Activated T-cell treated with anti-CD3 and anti-CD28 coated beads, Interleukin-2, amount 50 U/mL, for 1 hour (primary cell): ENCODE measurements at places on chromosomes 6 and 20.

DNA sequence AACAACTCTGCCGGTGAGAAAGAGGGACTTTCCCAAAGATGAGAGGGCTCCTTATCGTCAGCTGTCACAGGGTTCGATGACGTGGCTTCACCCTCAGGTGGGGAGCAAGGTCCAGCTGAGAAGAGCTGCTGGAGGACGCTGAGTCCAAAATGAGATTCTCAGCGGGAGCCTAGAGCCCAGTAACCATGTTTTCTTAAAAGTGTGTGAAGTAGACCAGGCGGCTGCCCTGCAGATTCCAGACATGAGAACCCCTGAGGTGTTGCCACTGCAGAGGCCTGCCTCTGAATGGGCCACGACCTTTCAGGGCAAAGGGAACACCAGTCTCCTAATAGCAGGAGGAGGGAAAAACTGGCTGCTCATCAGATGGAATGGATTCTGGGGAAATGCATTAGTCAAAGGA, 375.1 kb downstream of the BTBD9 start:
- no peak for DNase-seq

- DNase-seq, result no peak
Measured at GRCh38 chr6:36805096-36805797, 34.0 kb downstream of the CPNE5 start.

GRCh38 chr20:26243731-26244130, 547.1 kb upstream of the ZNF337 start:
- no peak for DNase-seq

DNA sequence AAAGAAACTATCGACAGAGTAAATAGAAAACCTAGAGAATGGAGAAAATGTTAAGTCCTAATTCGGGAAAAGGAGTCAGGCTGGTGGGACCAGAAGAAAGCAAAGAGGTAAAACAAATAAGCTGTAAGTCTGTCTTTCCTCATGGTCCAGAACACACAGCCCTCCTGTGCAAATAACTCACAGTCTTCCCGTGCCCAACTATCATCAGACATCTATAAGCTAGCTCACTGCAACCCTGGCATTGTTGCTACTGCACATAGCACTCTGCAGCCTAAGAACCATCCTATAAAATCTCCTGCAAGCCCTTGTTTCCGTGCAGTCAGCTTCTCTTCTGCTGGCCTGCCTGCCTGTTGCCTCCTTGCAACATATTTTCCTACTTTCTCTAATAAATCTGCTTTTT, 17.4 kb downstream of the HLA-DRA start:
- DNase-seq, result no peak

GRCh38 chr6:163468738-163469137, 54.2 kb downstream of the QKI start:
- no peak for DNase-seq

DNA sequence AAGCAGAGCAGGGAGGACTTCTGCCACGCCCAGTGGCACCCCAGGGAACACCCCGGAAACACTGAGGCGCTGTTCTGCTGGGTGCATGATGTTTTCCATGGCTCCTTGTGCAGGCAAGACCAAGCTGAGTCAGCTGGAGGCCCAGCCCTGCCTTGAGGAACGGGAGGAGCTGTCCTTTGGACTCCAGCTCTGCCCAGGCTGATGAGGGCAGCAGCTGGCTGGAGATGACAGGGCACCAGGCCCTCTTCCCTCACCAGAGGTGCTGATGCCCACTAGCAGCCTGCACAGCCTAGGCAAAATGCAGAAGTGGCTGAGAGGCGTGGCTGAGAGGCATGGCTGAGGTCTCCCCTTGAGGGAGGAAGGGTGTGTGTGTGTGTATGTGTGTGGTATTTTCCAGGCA, 2.4 kb downstream of the C6orf132 start:
- no peak for DNase-seq

DNA sequence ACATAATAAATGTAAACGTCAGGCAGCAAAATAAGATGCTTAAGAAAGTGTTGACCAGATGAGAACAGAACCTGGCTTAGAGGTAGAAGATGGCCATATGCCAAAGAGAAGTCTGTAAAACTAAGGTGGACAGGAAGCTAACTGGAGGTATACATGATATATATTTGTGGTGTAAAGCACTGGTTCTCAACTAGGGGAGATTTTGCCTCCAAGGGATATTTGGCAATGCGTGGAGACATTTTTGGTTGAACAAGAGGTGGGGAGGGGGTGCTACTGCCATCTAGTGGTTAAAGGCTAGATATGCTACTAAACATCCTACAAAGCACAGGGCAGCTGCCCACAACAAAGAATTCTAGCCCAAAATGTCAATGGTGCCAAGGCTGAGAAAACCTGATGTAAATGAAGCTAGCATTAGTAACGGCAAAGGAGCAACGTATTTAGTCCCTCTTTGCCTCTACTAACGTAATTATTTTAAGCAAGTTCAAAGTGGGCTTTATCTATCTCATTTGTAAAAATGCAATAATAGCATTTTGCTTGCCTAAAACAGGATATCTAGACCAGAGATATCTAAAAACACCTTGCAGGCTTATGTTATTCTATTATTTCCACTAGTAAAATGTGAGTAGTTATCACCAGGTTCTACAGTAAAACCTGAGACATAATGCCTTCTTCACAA, 182.6 kb downstream of the RNGTT start:
- DNase-seq, result no peak

GRCh38 chr6:34021554-34022190, 124.2 kb downstream of the GRM4 start:
- DNase-seq, result no peak

DNA sequence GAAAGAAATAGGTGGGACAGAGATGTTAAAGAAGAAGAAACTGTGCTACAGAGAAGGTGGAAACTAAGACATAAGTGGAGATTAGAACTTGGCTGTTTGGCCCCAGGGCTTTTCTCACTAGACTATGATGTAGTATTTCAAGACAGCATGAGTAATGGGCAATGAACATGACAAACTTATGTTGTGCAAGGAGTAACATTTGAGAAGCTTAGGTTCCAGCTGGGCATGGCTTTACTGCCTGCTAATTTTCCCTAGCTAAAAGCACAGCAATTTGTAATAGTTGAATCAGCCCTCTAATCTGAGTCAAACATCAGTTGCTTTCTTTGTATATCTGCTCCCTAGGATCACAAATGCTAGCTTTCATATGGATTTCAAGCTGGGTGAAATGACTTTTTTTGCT, 294.3 kb upstream of the BMP2 start:
- DNase-seq, result no peak

DNA sequence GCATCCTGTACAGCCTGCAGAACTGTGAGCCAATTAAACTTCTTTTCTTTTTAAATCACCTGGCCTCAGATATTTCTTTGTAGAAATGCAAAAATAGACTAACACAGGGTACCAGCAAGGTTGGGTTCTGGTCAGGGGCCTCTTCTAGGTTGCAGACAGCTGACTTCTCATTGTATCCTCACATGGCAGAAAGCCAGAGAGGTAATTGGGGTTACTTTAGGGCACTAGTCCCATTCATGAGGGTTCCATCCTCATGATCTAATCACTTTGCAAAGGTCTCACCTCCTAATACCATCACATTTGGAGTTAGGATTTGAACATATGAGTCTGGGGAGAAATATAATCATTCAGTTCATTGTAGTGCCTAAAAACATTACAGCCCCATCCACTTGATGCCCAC, 101.5 kb downstream of the LCA5 start:
- no peak for DNase-seq

DNA sequence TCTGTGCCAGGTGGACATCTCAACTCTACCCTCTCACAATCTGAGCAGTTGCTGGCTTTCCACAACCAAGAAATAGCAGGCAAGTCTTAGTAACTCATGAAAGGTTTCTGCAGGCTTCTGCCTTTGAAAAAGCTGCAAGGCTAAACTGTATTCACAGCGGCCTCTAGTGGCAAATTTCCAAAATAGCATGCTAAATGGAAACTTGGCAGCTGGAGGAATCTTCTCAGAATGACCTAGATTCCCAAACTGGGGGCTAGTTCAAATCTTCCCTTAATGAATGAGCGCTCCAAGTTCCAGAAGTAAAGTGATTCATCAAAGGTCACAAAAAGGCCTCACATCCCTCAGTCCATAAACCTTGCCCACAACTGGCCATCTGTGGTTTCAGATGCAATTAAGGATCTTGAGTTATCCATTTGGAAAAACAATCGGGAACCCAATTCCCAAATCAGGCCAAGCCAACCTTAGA, 11.9 kb upstream of the CPNE5 start:
- no peak for DNase-seq

DNA sequence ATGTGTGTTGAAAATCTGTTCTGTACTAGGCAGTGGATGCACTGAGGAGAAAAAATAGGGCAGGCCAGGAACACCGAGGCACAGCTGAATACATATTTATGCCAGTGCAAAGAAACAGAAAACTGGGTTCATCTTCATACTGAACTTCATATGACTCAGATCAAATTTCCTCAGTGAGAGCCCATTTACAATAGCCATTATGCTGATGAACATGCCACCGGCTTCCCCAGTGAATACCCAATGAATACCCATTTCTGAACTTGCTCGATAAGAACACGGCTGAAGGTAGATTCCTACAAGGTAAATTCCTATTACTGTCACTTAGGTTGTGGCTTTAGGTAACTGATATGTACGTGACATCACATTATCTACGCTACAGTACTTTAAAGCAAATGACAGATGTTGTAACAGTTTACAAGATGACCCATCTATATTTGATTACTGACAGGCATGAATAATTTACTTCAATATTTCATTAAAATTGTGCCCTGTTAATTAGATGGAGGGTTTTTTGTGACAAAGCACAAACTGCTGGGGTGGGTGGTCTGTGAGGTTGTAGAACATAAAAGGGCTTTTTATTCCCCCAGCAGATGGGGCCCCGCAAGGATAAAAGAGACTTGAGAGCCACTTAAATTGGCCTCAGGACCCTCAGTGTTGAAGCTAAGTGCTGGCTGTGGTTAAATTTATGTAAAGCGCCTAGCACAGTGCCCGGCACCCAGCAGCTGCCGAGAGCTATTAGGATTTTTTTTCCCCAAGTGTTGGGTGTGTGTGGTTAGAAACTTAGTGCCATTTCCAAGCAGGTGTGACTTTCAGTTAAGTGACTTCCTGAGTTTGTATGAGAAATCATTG, 264.5 kb downstream of the CD83 start:
- DNase-seq, result no peak

DNA sequence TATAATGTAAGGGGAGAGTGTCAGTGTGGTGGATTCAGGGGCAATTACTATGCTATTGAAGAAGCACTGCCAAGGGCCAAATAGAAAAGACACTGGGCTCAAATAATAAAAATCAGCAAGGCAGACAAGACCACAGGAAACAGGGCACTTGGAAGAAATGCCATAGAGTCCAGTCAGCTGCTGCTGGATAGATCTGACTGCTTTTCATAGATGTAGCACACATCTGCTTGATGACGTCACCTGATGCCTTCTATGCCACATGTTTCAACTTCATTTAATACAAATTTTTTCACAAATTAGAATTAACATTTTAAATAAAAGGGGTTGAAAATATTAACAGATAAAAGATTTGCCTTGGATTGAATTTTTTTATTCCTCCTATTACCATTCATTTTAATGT, 23.9 kb upstream of the AHI1 start:
- no peak for DNase-seq

DNA sequence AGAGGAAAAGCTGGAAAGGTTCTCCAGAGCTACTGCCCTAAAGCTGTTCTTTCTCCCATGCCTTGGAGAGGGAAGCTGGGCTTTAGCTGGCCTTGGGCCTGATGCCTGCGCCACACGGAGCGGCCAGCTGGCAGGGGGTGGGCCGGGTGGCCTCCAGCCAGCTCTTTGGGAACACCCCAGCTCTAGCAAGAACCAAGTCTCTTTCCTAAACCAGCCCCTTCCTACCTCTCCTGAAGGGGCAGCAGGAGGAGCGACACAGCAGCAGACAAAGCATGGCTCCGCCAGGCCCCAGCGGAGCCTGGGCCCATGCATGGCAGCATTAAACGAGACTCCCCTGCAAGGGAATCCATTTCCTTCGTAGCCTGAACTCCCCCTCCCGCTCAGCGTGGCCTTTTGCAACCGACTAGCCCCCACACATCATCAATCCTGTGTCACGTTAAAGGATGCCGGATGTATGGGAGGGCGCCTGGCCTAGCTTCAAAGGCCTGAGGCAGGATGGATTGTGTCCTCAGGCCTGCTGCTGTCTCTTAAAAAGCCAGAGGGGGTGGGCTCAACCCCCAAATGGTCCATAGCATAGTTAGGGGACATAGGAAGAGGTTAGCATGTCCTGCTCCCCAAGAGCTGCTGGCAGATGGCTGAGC, 14.0 kb downstream of the MRPS18A start:
- no peak for DNase-seq

- DNase-seq, result no peak
Measured at GRCh38 chr6:154318721-154319120, 37.9 kb downstream of the IPCEF1 start.

- DNase-seq, result no peak
Measured at GRCh38 chr6:46963626-46964025, 41.9 kb upstream of the ADGRF5 start.

- no peak for DNase-seq
Measured at GRCh38 chr6:131838051-131838450, 30.2 kb downstream of the ENPP1 start.

DNA sequence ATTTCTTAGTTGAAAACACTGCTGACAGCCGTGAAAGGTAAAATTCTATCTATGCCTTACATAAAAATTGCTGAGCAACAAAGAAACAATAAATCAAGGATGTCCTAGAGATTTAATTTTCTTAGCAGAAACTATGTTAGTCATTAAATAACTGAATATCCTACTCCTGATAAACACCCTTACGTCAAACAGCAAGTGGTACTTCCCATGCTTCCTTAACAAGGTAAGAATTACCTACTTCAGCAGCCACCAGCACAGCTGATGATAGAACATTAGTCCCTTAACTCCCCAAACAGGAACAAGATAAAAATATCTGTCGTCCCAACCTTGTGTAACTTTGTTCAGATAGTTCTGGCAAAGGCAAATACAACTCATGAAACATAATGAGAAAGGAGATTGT, 8.7 kb downstream of the SERPINB6 start:
- DNase-seq, result no peak
